Naive thymus-derived CD4-positive, alpha-beta T cell (primary cell): ENCODE measurements at places on chromosomes 3 and 15. TPM values are rescaled to one million over a fixed set of nuclear protein-coding genes. Genes with fewer than 3 reads are reported as not detected.

GRCh38 chr3:38084334-38085310 is 45.6 kb downstream of the DLEC1 start:
- DNase-seq: peak; percentile 33

Gene TMPRSS7
- polyA plus RNA-seq: not detected

Gene DAZL
- not detected for polyA plus RNA-seq

- no peak for DNase-seq
These were observed 134.4 kb downstream of the TMCO5A start for GRCh38 chr15:38068626-38069391.

DNA sequence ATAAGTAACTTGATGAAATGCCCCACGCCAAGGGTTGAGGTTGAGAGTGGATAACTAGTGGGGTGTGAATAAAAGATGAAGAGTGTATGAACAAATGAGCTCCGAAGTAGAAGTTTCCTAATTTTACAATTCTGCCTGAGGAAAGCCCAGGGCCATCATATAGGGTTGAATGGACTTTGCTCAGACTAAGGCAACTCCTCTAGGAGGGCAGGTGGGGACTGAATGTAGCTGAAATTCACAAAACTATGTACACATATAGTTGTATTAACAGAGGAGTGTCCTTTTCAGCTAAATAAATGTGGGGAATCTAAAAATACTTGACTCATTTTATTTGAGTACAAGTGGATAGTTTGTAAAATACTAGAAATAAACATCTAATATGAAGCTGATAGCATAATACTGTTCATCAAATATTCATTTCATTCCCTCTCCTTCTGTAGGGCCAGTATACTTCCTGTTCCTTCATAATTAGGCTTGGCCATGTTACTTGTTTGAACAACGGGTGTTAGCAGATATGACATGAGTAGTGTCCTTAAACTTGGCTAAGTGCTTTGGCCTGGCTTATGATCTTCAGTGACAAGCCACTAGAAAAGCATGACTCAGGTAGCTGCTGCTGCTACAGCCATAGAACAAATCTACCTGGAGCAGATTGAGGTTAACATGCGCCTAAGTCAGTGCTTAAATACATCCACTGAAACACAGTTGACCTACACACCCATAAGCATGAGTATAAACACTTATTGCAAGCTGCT is 26.5 kb downstream of the PLSCR1 start:
- no peak for DNase-seq
